ENCODE measurements at places on chromosomes 11 and 22.

DNA sequence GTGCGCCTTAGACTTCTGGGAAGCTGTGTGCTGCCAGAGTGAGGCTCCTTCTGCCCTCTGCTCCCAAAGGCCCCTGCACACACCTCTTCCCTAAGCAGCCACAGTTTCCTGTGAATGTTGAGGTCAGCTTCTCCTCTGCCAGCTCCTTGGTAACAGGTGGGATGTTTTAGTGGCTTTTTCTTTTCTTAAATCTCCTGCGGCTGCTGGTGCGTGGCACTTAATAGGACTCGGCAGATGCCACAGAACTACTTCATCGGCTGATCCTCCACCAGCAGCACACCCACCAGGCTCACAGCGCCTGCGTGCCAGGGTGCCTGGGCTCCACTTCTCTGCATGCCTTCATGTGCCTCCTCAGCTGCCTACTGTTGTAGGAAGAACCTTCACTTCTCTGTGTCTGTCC, 87.8 kb downstream of the RCN1 start:
- DNase-seq: no peak

GRCh38 chr22:28967163-28967665, 83.8 kb downstream of the ZNRF3 start:
- DNase-seq: no peak

DNA sequence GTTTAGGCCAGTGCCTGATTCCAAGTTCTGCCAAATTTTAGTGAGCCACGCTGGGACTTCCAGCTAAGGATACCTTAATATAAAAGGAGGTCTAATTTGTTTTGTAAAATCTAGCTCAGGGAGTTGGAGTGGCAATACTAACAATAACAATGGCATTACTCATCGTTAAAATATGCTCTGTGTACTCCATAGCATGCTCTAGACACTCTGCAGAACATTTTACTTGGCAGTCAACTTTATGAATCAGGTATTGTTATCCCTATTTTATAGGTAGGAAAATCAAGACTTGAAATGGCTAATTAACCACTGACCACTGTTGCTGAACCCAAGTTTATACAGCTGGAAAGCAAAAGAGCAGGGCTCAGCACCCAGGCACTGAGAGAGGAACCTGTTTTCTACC, 485.0 kb upstream of the KIRREL3 start:
- no peak for DNase-seq

DNA sequence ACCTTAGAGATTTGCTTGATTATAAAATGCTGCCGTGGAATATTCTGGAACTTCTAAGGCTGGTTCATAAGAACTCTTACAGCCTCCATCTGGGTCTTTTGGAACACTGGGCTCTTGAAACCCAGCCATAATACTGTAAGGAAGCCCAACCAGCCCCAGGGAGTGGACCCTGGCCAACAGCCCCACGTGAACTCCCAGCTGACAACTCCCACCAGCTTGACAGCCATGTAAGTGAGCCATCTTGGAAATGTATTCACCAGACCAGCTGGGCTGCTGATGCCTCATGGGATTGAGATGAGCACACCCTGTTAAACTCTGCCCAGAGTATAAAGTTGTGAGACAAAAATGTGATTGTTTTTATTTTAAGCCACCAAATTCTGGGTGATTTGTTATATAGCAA, 378.7 kb upstream of the RAG2 start:
- no peak for DNase-seq

DNA sequence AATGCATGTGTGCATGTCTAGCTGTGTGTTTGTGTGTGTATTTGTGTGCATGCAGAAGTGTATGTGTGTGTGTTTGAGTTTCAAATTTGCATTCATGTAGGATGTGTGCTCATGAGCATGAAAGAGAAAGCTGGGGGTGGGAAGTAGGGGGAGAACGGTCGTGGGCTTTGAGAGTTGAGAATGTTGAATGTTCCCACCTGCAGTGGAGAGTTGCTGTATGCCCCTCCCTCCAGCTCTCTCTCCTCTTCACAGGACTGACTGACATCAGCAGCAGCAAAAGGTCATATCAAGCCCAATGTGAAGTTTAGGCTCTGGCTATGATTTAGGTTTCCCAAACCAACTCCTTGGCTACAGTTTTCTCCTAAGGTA, 63.8 kb upstream of the RRAS2 start:
- no peak for DNase-seq

DNA sequence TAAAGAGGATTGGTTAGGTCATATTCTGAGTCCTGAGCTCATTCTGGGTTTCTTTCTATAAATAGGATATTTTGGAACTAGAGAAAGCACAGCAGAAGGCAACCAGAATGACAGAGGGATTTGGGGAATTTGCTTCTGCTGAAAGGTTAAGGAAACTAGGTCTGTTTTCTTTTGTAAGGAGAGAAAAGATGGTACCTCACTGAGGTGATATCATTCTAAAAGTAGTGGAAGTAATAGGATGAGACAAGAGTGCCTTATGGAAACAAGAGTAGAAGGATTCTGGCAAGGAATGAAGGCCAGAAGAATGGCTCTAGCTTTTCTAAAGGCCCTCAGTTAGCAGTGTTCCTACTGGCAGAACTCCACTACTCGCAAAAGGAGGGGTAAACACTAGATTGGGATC, 26.7 kb upstream of the BDNF start:
- no peak for DNase-seq

GRCh38 chr22:27510024-27510423, 291.5 kb downstream of the MN1 start:
- DNase-seq: no peak

DNA sequence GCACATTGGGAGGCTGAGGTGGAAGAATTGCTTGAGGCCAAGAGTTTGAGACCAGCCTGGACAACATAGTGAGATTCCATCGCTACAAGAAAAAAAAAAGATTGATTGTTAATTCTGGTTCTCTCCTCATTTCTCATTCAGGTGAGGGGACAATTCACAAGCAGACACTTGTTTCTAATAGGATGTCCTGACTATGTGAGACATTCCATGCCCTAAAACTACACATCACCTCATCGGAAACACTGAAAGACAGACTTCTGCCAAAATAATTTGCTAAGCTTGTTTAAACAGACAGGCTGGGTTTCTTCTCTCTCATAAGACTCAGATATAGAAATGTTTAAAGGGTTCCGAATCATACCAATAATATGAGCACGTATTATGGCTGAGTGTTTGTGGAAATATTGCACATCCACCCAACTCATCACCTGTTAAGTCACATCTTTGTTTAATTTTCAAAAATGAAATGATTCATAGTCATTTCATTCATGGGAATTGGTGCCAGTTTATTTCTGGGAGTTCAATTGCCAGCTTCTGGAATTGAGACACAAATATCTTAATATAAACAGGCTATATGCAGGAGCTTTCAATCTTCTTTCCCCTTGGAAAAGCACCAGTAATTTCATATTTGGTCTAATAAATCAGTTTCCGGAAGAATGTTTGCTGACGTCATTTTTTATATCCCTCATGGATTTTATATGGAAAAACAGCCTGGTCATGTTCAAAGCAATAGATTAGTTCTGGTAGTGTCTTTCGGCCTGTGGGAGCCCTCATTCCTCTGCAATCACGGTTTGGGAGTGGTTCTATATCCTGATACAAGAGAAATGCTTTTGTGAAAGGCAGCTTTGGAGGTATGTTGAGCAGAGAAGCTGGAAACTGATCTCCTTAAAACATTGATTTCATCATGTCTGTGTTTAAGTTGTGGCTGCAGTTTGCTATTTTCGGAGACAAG, 87.0 kb downstream of the BDNF start:
- no peak for DNase-seq

DNA sequence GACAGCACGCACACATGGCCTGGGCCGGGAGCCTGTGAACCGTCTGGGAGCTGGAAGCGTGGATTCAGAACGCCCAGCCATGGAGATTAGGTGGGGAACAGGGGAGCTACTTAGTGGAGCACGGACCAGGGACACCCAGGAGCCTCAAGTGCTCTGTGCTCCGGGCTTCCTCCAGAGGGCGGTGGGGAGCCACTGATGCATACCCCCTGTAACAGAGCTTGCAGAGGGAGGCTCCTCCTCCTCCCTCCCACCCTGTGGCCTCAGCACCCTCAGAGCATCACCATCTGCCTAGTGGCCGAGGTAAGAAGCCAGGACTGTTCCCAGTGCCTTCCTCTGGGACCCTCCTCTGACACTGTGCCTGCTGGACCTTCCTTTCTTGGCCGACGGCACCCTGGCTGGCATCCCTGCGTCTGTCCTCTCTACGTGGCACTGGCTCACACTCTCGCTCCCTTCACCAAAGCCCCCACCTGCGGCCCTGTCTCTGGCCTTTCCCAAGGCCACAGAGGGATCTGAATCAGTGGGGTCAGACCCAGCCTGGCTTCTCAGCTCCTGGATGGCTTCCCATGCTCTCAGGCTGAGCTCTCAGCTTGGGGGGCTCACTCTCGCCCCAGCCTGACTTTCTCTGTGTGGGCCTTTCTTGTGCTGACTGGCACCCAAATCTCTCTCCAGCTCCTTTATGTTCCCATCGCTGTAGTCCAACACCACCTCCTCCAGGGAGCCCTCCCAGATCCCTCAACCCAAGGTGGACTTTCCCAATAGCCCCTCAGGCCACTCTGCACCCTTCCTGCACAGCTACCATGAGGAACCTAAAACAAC, 780.9 kb downstream of the BRD1 start:
- DNase-seq: peak; percentile 81

GRCh38 chr11:65903068-65903481, 2.9 kb upstream of the FOSL1 start:
- no peak for DNase-seq

DNA sequence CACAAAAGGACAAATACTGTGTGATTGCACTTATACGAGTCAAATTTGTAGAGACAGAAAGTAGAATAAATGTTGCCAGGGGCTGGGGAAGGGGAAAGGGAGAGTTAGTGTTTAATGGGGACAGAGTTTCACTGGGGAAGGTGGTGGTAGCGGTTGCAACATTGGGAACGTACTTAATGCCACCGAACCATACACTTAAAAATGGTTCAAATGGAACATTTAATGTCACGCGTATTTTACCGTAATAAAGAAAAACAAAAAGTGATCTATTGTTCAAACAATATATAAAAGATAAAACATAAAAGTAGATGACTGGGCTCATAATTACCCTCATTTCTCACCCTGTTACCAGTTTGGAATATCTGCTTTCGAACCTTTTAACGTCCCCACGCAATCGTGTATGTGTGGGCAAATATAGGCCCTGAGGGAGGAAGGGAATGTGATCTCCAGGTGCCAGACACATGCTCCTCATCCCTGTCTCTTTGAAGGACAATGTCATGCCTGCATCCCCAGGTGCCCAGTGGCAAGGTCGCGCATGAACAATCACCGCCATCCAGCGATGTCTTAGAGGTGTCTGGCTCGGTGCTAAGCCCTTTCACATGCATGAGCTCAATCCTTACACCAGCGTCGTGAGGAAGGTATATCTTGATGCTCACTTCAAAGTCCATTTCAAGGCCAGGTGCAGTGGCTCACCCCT, 35.3 kb downstream of the LIF start:
- no peak for DNase-seq

DNA sequence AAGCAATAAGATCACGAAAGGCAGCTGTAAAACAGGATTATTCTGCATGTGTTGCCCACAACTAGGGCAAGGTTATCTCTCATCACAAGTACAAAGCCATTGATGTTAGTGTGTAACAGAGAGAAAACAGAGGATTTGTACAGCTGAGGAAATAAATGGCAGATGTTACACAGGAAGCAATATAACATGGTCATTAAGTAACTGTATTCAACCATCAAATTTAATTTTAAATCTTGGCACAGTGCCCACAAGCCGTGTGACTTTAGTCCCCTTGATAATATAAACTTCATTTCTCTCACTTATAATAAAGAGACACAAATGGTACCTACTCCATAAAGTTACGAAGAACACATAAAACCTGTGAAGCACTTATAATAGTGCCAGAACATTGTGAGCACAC, 17.3 kb downstream of the OR51E2 start:
- DNase-seq: no peak

GRCh38 chr11:69152733-69153421, 2.9 kb upstream of the SMIM38 start:
- no peak for DNase-seq

DNA sequence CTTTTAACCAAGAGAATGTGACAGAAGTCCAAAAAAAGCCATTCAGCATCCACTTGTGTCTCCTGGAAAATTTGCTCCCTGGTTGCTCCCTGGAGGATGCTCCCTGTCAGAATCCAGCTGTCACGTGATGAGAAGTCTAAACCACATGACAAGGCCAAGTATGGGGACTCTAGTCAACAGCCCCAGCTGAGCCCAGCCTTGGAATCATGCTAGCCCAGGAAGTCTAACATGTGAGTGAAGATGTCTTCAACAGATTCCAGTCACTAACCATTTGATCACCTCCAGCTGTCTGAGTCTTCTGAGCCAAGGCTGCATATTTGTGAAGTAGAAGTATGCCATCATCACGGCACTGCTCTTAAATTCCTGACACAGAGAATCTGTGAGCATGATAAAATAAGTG, 4.2 kb downstream of the OR56B4 start:
- no peak for DNase-seq

DNA sequence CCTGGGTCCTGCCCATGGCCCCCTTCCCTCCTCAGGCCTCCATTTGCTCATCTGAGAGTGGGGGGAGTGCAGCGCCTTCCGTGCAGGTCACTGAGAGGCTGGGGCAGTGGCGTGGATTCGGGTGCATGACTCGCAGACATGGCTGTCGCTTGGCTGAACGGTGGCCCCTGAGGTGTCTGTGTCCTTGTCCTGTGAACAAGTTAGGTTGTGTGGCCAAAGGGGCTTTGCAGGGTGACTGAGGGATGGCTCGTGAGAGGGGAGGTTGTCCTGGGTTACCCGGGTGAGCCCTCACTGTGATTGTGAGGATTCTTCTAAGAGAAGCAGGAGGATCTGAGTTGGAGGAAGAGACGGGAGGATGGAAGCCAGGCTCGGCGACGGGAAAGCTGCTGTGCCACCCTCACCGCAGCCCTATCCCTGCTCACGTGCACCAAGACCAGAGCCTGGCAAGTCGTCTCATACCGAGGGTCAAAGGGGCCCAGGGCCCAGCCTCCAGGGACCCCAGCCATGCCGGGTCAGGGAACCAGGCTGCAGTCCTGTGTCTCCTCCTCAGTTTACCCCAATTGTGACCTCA, 79.1 kb downstream of the KCNQ1 start:
- DNase-seq: no peak

GRCh38 chr22:39144101-39144767, 8.2 kb downstream of the CBX7 start:
- no peak for DNase-seq

DNA sequence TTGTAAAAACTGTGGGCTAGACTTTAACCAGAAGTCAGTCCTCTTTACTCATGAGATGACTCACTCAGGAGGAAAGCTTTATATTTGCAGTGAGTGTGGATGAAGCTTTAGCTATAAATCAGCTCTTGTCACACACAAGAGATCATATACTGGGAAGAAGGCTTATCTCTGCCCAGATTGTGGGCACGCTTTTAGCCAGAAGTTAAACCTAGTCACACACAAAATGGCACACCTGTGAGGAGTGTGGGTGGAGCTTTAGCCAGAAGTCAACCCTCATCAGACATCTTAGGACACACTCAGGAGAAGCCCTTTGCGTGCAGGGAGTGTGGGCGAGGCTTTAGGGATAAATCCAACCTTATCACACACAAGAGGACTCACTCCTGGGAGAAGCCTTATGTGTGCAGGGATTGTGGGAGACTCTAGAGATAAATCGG, 706.9 kb upstream of the LUZP2 start:
- no peak for DNase-seq

- no peak for DNase-seq
Observed at GRCh38 chr11:60513496-60514460, 1.4 kb upstream of the MS4A13 start.

- DNase-seq: no peak
Observed at GRCh38 chr11:78194490-78194889, 5.8 kb downstream of the USP35 start.

GRCh38 chr11:112310848-112311247, 50.2 kb upstream of the PLET1 start:
- DNase-seq: no peak

- no peak for DNase-seq
Observed at GRCh38 chr11:86800076-86800959, at the start of gene PRSS23. PRSS23 (plus strand) TSS chr11:86800542; CDS start chr11:86807644, 7,102 bp downstream.

Data from H1 (cell line).